ENCODE measurements at places on chromosomes 4 and X. TPM values are rescaled to one million over a fixed set of nuclear protein-coding genes. Genes with fewer than 3 reads are reported as not detected.

The GPM6B gene
- not detected for total RNA-seq

The C4orf51 gene
- not detected for total RNA-seq

The ATP8A1 gene
- 51.7 TPM for total RNA-seq

The AFF2 gene
- 1.4 TPM for total RNA-seq

The RASGEF1B gene
- total RNA-seq: 7.3 TPM

The BCAP31 gene
- 91.5 TPM for total RNA-seq

The TMEM150C gene
- total RNA-seq: 0.07 TPM

The TMEM47 gene
- total RNA-seq: not detected

The PNMA3 gene
- 2.2 TPM for total RNA-seq

The ADGRG2 gene
- 0.12 TPM for total RNA-seq

The DIAPH2 gene
- 11.6 TPM for total RNA-seq

The CPLX1 gene
- 1.3 TPM for total RNA-seq

The NDP gene
- not detected for total RNA-seq

The SMIM10 gene
- total RNA-seq: 0.99 TPM

The TMSB15A gene
- 0.62 TPM for total RNA-seq

The PRSS12 gene
- 0.07 TPM for total RNA-seq

The BDH2 gene
- total RNA-seq: 17.6 TPM

The ZMAT1 gene
- 9.2 TPM for total RNA-seq

The GBA3 gene
- total RNA-seq: not detected

The EDA2R gene
- 10.5 TPM for total RNA-seq

The TMEM35A gene
- total RNA-seq: 0.26 TPM

The CT45A5 gene
- total RNA-seq: not detected

The PHKA1 gene
- 7.5 TPM for total RNA-seq

The PKD2 gene
- total RNA-seq: 7.3 TPM

The RHOXF1 gene
- 1.2 TPM for total RNA-seq

The REPS2 gene
- total RNA-seq: 0.39 TPM

The H2BW2 gene
- total RNA-seq: not detected

The SSX1 gene
- not detected for total RNA-seq

The SPANXN4 gene
- total RNA-seq: not detected

The FGFRL1 gene
- total RNA-seq: 15.9 TPM

The SYTL4 gene
- not detected for total RNA-seq

The PCDH19 gene
- total RNA-seq: not detected

The AKAP14 gene
- total RNA-seq: not detected

The NR3C2 gene
- 6.2 TPM for total RNA-seq

The NLGN4X gene
- not detected for total RNA-seq

The SLC6A14 gene
- not detected for total RNA-seq

The RBMXL3 gene
- not detected for total RNA-seq

The SRPX gene
- not detected for total RNA-seq

The LIMCH1 gene
- not detected for total RNA-seq

The IL1RAPL1 gene
- not detected for total RNA-seq

The DMRTC1B gene
- 0.30 TPM for total RNA-seq

The VSIG1 gene
- total RNA-seq: 0.22 TPM

The PAGE2B gene
- 0.74 TPM for total RNA-seq

The SPANXB1 gene
- not detected for total RNA-seq
